Caco-2 (cell line): ENCODE measurements at places on chromosomes 5 and 9. TPM values are rescaled to one million over a fixed set of nuclear protein-coding genes. Genes with fewer than 3 reads are reported as not detected.

The ALG2 gene
- total RNA-seq, result 37.9 and 39.8 TPM in 2 replicates

The HDHD3 gene
- 60.9 and 64.9 TPM in 2 replicates for total RNA-seq

The ASS1 gene
- 76.9 and 118 TPM in 2 replicates for total RNA-seq

The NME5 gene
- total RNA-seq, result not detected in 2 replicates

The GPRIN1 gene
- total RNA-seq, result 3.9 and 5.2 TPM in 2 replicates

DNA sequence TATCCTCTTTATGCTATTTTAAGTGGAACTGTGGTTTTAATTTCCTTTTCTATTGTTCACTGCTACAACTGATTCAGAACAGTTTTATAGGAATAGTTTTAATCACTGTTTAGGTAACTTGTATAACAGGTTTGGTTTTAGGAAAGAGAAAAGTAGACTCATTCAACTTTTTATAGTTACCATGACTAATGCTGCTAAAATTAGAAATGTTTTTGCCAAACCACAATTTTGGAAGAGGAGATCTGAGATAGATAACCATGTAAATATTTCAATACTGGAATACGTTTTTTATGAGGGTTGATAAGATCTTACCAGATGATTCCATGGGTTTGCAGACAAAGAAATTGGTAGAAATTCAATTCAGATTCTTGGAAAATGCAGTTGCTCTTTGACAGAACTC is 404.6 kb upstream of the ARRDC3 start:
- no peaks in the 10 kb centered on the region for H3K36me3 ChIP-seq
- H3K27ac ChIP-seq, result no peak overlapping the region
- H3K4me1 ChIP-seq, result no peaks in the 10 kb centered on the region
- no peak overlapping the region for H3K4me3 ChIP-seq

DNA sequence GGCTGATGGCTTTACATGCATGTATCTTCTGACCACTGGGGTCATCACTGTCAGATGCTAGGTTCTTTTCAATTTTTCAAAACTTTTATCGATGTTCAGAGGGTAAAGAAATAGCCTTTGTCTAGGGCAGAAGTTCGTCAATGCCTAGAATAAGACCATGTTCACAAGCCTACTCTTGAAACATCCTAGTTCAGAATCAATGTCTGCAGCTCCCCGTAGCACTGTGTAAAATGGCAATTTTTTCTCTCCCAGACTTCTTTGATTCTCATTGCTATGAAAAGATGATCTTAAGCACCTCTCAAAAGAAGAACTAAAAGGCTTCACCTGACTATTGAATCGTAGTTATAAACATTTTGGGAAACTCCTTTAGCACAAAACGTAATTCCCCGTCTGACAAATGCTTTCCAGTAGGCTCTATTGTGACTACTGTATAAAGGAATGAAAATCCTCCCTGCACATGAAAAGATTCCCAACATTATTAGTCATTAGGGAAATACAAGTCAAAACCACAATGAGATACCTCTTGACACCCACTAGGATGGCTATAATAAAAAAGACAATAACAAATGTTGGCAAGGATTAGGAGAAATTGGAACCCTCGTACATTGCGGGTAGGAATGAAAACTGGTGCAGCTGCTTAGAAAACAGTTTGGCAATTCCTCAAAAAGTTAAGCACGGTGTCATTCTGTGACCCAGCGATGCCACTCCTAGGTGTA is 263.5 kb downstream of the ARHGAP26 start:
- H3K27ac ChIP-seq, result no peak overlapping the region
- no peak for DNase-seq
- no peaks in the 10 kb centered on the region for H3K27me3 ChIP-seq
- no peak overlapping the region for H3K4me3 ChIP-seq
- peaks cover 2% of the 10 kb centered on the region; the same call in 1 of the 2 replicates for H3K36me3 ChIP-seq
- no peaks in the 10 kb centered on the region for H3K4me1 ChIP-seq

DNA sequence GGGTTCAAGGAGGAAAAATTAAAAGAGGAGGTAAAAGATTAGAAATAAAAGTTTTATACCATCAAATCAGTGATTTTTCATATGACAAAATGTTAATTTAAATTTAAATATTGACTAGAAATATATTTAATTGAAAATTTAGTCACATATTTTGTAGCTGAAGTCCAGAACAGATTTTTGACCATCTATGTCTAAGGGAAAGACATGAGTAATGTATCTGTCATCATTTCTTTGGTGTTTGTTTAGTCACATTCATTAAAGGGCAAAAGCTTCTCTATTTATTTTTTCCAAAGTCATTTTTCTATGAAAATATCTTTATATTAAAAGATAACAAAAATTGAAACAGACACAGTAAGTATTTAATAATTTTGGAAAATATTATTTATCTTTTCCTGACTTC is 252.0 kb upstream of the ISL1 start:
- no peaks in the 10 kb centered on the region for H3K4me1 ChIP-seq
- DNase-seq, result no peak
- H3K4me3 ChIP-seq, result no peak overlapping the region
- no peak overlapping the region for H3K27ac ChIP-seq
- no peaks in the 10 kb centered on the region for H3K27me3 ChIP-seq

GRCh38 chr5:57976506-57976905 is 483.4 kb downstream of the PLK2 start:
- peaks cover 8% of the 10 kb centered on the region for H3K4me1 ChIP-seq
- no peaks in the 10 kb centered on the region for H3K27me3 ChIP-seq
- no peak overlapping the region for H3K4me3 ChIP-seq
- no peak overlapping the region for H3K27ac ChIP-seq

- H3K36me3 ChIP-seq, result no peaks in the 10 kb centered on the region
- DNase-seq, result no peak
- no peak overlapping the region for H3K27ac ChIP-seq
- no peaks in the 10 kb centered on the region for H3K27me3 ChIP-seq
- no peaks in the 10 kb centered on the region for H3K4me1 ChIP-seq
These were observed 393.7 kb upstream of the IRX1 start for GRCh38 chr5:3201941-3202340.

DNA sequence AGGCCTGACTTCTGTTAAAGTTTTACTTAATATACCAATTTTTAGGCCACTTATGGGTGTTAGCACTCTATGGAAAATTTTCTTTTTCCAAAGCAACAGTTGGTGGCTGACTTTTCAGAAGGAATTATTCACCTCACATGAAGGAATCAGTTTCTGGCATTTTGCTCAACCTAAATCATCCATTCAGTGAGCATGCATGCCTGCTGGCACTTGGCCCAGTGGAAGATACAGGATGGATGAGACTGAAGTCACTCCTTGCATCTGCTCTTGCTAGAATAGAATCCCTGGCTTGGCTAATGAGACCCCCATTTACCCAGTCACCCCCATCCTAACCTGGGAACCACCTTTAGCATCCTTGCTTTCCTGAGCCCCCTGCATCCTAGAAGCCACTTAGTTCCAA is 131.7 kb downstream of the WDR41 start:
- no peaks in the 10 kb centered on the region for H3K27me3 ChIP-seq
- no peak for DNase-seq
- peaks cover 22% of the 10 kb centered on the region for H3K4me1 ChIP-seq
- H3K4me3 ChIP-seq, result no peak overlapping the region
- H3K27ac ChIP-seq, result no peak overlapping the region

DNA sequence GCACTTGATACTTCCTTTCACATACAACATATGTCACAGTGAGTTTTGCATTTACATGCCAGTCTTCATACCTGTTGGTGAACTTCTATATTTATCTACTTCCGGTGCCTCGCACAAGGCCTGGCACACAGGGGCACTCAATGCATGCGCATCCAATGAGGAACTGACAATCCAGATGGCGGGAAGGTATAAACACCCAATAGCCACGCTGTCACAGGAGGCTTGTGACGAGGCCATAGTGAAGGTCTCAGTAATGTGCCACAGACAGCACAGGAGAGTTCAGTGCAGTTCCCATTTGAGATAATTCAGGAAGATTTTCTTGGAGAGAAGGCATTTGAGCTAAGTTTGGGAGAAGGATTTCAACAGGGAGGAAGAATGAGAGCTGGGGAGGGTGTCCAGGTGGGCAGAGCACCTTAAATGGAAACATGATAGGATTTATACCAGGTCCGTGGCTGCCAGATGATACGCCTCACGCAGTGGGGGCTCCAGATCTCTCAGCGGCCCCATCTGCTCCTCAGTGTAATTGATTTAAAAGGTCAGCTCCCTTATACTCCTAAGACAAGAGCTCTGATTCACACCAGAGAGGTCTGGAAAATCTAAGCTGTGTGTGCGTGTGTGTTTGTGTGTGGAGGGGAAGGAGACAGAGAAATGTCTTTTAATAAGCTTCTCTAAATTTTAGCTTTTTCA is 206.2 kb downstream of the DCP2 start:
- no peaks in the 10 kb centered on the region for H3K4me1 ChIP-seq
- H3K27ac ChIP-seq, result no peak overlapping the region

GRCh38 chr9:129400001-129400970 is 220.6 kb downstream of the C9orf50 start:
- no peaks in the 10 kb centered on the region for H3K36me3 ChIP-seq
- peaks cover 7% of the 10 kb centered on the region; the same call in 1 of the 2 replicates for H3K4me1 ChIP-seq
- H3K4me3 ChIP-seq, result no peak overlapping the region

DNA sequence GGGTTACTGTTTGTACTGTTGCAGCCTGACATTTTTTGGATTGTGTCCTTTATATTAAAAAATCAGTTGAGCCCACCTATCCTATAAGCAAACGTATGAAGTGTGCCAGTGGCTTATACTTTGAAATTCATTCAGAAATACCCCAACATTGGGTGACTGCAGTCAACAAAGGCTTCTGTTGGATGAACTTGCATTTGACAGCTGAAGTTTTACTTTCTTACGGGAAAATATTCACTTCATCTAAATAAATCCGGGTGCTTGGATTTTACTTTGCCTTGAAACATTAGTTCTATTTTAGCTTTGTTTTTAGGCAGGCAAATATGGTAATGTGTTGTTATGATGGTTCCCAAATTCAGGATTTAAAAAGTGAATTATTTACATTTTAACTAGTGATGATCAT is 21.7 kb downstream of the EXOSC2 start:
- DNase-seq, result no peak
- H3K4me3 ChIP-seq, result peak overlapping the region; percentile 23
- H3K27ac ChIP-seq, result no peak overlapping the region
- H3K27me3 ChIP-seq, result no peaks in the 10 kb centered on the region
- H3K36me3 ChIP-seq, result no peaks in the 10 kb centered on the region

DNA sequence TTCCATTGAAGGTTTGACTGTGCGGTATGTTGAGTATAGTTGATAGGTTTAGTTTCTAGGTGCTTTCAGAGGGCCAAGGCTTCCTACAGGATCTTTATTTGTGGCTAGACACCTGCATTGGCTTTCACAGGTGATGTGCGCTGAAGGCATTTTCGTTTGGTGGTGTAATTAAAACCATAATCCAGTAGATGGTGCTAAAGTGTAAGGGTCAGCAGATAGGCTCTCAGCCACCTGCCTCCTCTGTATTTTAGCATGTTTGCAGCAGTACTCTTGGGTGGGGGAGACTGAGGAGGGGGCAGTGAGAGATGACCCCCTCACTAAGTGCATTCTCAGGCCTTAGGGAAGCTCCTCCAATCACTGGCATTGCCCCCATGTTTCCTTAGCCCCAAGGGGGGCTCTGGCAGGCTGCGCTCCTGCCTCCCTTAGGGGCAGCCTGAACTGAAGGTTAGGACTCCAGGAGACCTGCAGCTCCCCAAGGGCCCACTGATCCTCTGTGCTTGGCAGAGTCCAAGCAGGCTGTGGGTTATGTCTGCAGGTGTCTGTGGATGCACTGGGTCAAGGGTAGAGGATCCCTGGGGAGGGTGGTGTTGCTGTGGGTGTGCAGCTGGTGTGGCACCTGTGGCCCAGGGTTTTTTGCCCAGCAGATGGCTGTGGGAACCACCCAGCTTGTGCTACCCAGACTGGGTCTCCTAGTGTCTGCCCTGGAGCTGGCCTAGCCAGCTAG is 23.4 kb downstream of the CDK20 start:
- H3K4me3 ChIP-seq, result no peak overlapping the region
- no peaks in the 10 kb centered on the region for H3K27me3 ChIP-seq
- no peak overlapping the region for H3K27ac ChIP-seq
- no peaks in the 10 kb centered on the region for H3K36me3 ChIP-seq

DNA sequence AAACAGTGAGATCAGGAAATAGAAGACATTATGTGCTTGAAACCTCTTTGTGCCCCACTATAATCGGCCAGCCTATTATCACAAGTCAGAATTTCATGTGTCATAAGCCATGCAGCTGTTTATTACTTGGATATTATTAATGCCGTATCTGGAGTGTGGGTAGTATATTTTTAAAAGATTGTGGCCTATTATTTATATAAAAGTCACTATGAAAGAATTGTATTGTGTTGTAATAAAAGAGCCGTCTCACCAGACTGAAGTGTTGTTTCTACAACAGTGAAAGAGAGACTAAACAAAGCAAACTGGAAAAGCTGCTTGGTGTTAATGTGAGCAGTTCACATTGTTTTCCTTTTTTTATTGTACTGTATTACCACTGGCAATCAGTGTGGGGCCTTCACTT is 449.1 kb downstream of the PSAT1 start:
- no peak overlapping the region for H3K4me3 ChIP-seq
- H3K4me1 ChIP-seq, result no peaks in the 10 kb centered on the region
- no peaks in the 10 kb centered on the region for H3K27me3 ChIP-seq
- DNase-seq, result no peak
- no peaks in the 10 kb centered on the region for H3K36me3 ChIP-seq

GRCh38 chr5:126268697-126269315 is 154.4 kb upstream of the GRAMD2B start:
- no peak for DNase-seq
- no peaks in the 10 kb centered on the region for H3K4me1 ChIP-seq
- H3K27ac ChIP-seq, result no peak overlapping the region
- no peaks in the 10 kb centered on the region for H3K36me3 ChIP-seq

GRCh38 chr9:131769361-131769760 is 29.5 kb upstream of the RAPGEF1 start:
- no peak overlapping the region for H3K4me3 ChIP-seq
- no peaks in the 10 kb centered on the region for H3K36me3 ChIP-seq
- H3K4me1 ChIP-seq, result no peaks in the 10 kb centered on the region
- no peak overlapping the region for H3K27ac ChIP-seq
- DNase-seq, result no peak

- peaks cover 6% of the 10 kb centered on the region; the same call in 1 of the 2 replicates for H3K4me1 ChIP-seq
- no peaks in the 10 kb centered on the region; the same call in 1 of the 2 replicates for H3K36me3 ChIP-seq
- H3K27me3 ChIP-seq, result no peaks in the 10 kb centered on the region
- H3K4me3 ChIP-seq, result no peak overlapping the region
- DNase-seq, result no peak
- H3K27ac ChIP-seq, result no peak overlapping the region
These were observed 24.2 kb downstream of the TNIP1 start for GRCh38 chr5:151056379-151057325.

DNA sequence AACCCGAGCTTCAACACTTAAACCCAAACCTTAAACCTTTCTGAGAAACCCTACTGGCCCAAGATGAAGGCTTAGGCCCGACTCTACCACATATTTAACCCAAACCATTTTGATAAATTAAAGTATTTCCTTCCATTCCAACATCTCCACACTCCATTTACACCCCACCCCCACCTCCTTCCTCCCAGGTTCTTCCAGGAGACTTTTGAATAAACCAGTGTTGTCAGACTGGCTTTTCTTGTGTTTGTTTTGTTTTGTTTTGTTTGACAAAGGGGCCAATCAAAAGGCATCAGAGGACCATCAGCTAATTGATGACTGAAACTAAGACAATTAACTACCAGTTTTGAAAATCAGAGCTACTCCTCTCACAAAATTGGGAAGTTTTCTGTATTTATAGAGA is 4.6 kb upstream of the ZNF608 start:
- peaks cover 33% of the 10 kb centered on the region for H3K4me1 ChIP-seq
- no peaks in the 10 kb centered on the region for H3K36me3 ChIP-seq
- H3K27me3 ChIP-seq, result no peaks in the 10 kb centered on the region
- H3K27ac ChIP-seq, result peak overlapping the region; percentile 42
- no peak overlapping the region for H3K4me3 ChIP-seq
- DNase-seq, result no peak
